ENCODE measurements at places on chromosomes 11 and 22.

DNA sequence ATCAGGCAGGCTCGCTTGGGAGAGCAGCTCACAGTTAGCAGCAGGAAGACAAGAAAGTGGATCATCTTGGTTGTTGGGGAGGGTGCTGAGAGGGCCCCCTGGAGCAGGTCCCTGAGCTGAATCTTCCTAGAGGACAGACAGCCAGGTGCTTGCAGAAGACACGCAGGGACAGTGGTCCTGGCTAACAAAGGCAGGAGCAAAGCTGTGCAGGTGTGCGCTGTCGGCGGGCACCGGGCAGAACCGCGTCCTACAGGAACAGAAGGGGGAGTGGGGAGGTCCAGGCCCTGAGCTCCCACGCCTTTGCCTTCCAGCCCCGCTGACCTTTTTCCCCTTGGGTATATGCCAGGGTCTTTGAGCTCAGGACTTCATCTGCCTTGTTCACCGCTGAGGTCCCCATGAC, 30.1 kb upstream of the PARVB start:
- DNase-seq: no peak

DNA sequence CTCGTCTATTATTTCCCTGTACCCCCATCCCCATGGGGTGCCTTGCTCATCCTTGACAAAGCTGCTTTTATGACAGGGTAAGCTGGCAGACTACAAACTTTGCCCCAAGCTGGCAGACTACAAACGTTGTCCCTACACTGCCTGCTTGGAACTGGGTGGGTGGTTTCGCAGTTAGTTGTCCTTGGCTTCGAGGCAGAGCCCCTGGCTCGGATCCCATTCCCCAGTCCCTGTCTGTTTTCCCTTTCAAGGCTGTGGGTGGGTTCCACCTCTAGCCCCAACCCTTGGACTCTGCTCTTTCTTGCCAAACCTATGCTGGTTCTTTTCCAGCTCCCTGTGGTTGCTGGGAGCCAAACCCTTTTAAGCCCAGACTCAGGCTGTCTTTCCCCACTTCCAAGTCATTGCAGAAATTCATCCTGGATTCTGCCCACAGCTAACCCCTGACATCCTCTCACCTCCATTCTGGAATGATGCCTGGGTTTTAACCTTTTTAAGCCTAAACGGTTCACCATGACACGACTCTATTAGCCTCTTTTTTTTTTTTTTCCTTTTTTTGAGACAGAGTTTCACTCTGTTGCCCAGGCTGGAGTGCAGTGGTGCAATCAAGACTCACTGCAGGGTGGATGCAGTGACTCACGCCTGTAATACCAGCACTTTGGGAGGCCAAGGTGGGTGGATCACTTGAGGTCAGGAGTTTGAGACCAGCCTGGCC, 9.2 kb upstream of the RBM14 start:
- DNase-seq: no peak

- no peak for DNase-seq
Measured at GRCh38 chr22:27152033-27152432, 494.6 kb downstream of the MIAT start.

DNA sequence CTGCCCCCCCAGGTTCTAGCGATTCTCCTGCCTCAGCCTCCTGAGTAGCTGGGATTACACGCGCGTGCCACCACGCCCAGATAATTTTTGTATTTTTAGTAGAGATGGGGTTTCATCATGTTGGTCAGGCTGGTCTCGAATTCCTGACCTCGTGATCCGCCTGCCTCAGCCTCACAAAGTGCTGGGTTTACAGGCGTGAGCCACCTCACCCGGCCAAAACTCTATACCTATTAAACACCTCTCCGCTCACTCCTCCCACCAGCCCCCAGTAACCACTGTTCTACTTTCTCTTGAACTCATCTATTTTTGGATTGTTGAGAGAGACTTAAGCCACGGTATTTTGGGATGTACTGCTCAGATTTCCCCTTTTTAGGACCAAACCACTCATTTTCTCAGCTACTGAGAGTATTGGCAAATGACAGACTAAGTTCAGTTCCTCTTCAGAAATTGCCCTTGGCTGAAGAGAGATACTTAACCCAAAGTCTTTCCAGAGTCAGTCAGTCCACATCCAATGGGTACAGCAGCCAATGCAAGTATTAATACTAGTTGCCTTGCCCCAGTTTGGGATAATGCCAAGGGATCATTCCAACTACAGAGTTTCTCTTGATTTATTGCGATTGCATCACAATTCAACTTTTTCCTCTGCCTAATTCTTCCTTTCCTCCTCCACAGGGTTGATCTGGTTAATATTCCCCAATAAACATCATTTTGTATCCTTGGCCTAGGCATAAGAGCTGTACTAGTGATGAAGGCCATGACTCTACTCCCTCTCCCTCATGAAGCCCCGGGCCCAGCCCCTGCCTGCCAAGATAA, 36.8 kb upstream of the CSTF3 start:
- DNase-seq: no peak

- no peak for DNase-seq
Measured at GRCh38 chr22:32846780-32847491, 45.4 kb downstream of the TIMP3 start.

DNA sequence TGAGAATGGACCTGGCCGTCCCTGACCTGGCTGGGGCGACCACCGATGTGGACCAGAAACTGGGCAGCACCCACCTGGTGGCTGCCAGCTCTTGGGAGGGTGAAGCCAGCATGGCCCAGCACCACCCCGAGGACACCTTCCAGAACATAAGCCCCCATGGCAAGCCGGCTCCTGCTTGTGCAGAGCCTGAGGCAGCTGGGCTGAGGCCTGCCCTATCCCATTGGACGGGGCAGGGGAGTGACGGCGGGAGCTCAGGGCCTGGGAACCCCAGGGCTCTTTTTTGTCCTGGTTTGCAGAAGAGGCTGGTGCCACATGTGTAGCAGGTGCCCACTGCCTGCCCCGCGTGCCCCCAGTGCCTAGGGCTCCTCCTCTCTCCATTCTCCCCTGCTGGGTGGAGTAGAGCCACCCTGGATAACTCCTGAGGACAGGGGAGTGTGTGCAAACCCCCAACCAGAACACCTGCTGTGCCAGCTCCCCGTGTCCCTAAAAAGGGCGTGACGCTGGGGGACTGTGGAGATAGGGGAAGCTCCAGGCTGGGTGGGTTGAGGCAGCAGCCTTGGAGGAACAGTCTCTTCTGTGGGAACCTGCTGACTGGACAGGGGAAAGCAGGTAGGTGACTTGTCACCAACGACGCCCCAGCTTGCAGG, 11.9 kb downstream of the DUSP8 start:
- DNase-seq: no peak

- DNase-seq: no peak
Measured at GRCh38 chr11:1650918-1651262, 21.3 kb downstream of the KRTAP5-5 start.

GRCh38 chr11:62909107-62909894, 11.9 kb downstream of the CHRM1 start:
- peak; percentile 21 for DNase-seq

DNA sequence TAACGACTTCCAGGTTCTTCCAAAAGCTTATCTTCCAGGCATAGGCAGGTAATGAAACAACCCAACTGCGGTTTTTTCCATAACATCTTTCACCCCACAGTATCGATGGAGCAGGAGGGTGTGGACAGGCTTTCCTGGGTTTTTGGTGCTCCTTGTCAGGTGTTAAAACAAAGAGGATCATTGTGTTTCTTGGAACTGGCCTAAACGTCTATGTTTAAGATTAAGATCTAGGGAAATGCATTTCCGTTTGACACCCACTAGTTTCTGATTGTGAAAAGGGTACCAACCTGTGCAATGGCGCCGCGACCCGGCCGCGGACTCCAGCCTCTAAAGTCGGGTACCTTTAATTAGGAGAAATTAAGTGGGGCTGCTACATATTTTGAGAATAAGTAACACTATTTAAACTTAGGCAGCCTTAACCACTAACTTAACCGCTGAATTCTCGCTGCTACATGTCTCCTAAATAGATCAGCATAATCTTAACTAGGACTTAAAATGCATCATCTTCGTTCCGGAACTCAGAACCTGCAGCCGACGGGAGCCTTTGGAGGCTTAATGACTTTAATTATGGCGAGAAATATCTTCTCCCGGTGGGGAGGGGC, 31.5 kb downstream of the C22orf31 start:
- DNase-seq: no peak

DNA sequence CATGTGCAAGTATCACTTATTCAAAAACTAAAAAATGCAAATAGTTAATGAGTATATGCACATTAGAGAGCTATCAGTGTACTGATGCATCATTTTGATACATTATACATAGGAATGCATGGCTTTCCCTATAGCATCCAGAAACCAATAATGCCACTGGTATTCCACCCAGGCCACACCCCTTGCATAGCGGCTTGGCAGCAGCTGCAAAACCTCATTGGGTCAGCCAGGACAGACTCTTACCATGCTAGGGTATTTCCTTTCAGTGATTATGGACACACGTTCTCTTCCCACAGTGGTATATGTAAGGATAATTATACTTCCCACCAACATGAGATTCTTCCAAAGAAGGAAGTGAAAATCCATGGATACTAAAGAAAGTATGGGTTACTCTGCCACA, 145.9 kb upstream of the PITPNB start:
- DNase-seq: no peak

DNA sequence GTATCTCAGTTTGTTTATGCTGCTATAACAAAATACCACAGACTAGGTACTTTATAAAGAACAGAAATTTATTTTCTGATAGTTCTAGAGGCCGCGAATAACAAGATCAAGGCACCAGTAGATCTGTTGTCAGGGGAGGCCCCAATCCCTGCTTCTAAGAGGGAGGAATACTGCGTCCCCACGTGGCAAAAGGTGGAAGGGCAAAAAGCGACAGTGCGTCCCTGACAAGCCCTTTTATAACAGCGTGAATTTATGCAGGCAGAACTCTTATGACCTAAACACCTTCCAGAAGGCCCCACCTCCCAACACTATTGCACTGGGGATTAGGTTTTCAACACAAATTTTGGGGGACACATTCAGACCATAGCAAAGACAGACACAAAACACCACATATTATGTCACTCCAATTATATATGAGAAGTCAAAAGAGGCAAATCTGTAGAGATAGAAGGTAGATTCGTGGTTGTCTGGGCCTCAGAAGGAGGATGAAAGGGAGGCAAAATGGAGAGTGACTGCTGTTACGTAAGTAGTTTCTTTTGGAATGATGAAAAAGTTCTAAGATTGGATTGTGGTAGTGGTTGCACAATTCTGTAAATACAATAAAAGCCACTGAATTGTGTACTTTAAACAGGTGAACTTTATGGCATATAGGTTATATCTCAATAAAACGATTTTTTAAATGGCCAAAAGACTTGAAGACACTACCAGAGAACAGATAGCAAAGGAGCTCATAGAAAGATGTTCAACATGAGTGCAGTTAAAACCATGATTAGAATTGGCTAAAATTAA, 30.1 kb upstream of the TNRC6B start:
- no peak for DNase-seq

- DNase-seq: no peak
Measured at GRCh38 chr22:31695423-31695822, 33.4 kb upstream of the PISD start.

GRCh38 chr22:21915624-21916308, 36.9 kb downstream of the PPM1F start:
- no peak for DNase-seq

DNA sequence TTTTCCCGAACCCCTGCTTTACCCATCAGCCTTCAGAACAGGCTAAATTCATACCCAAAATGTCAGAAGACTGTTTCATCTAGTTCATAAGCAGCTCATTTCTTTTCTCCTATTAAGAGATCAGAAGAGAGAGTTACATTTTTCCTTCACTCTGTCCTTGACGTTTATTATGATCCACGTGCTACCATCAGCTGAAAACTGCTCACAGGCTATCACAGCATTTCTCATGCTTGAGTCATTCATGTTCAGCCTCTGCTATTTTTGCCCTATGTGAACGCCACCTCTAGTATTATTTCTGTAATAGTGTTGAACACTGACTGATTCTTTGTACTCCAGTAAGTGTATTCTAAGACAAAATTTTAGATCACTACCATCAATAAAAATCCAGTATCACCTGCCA, 51.9 kb downstream of the SLC1A2 start:
- DNase-seq: no peak

GRCh38 chr22:43390872-43391271, 20.9 kb upstream of the MPPED1 start:
- no peak for DNase-seq

DNA sequence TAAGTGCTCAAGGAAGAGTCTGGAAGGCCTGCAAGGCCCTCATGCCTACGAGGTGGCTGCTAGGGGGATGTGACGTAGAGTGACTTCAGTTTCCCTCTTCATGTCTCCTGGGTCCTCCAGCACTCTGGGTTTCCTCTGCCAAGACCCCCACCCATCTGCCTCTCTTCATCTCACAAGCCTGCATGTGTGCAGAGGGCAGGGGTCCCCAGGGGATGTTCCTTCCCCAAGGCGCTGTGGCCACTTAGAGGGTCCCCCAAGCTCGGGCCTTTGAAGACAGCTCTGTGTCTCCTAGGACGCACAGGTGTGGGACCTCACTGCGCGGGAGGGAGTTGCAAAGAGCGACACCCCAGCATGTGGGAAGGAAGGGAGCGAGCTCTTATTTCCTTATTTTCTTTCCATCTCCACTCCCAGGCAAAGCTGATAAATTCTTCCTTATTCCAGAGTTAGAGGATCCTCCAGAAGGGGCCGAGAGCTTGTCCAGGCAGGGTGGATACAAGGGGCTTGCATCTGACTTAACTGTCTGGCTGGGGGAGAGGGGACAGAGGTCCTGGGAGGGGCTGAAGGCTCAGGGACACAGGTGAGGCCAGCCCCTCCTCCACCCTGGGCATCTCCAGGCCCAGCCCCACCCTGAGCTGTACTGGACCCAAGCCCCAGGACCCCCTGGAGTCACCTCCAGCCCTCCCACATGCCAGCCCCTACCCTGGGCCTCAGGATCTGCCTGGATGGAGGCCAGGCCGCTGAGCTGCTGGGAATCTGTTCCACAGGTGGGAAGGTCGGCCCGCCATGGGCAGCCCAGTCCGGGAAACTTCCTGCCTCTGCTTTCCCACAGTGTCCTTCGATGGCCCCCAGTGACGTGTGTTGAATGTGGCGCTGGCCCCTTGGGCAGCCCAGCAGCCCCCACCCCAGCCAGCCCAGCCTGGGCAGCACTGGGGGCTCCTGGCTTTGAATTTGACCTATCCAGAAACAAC, 59.7 kb upstream of the KCNQ1OT1 start:
- no peak for DNase-seq

- DNase-seq: no peak
Measured at GRCh38 chr11:8023831-8024555, 36.9 kb downstream of the EIF3F start.

- DNase-seq: no peak
Measured at GRCh38 chr11:124460459-124460858, 15.0 kb upstream of the OR8B8 start.

- DNase-seq: peak; percentile 26
Measured at GRCh38 chr11:15819679-15820286, 536.6 kb downstream of the SOX6 start.

DNA sequence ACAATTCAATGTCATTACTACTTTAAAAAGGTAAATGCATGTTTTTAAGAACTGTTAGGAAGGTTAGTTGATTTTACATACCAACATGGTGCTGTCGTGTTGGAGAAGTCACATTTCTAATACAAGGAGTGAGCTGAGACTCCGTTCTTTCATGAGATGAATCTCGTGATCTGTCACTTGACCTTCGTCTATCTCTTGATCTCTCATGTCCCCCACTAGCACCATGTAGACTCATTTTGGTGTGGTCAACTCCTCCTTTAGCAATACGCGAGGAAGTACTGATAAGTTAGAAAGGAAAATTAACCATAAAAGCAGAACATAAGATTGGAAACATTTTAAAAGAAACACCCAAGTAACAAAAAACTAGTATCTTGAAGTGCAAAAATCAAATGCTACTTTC, 41.5 kb downstream of the BTBD10 start:
- no peak for DNase-seq
